ENCODE measurements at places on chromosomes 5 and 9.

- no peak for DNase-seq
Measured at GRCh38 chr5:171306166-171306565, 2.9 kb upstream of the TLX3 start.

- no peak for DNase-seq
Measured at GRCh38 chr5:153088538-153088937, 401.9 kb upstream of the GRIA1 start.

DNA sequence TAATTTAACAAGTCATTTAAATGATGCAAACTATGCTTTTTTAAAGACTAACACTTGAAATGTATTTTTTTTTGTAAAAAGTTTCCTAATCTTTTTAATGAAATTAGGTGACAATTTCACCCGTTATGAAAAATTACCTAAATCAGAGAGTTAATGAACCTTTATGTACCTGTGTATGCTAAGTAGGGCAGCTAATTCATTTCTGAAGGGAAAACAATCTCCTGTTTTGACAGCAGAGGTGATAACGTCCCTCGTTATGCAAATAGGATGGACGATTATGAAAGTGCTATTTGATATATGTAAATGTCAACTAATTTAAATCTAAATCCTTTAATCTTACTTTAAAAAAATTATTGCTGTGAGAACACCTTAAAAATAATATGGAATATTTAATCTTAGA lies 58.8 kb downstream of the MEF2C start:
- no peak for DNase-seq

GRCh38 chr5:127203818-127204217 lies 86.8 kb upstream of the MEGF10 start:
- DNase-seq, result peak; percentile 67

GRCh38 chr9:97856857-97857605 lies 4.0 kb downstream of the FOXE1 start:
- DNase-seq, result no peak

DNA sequence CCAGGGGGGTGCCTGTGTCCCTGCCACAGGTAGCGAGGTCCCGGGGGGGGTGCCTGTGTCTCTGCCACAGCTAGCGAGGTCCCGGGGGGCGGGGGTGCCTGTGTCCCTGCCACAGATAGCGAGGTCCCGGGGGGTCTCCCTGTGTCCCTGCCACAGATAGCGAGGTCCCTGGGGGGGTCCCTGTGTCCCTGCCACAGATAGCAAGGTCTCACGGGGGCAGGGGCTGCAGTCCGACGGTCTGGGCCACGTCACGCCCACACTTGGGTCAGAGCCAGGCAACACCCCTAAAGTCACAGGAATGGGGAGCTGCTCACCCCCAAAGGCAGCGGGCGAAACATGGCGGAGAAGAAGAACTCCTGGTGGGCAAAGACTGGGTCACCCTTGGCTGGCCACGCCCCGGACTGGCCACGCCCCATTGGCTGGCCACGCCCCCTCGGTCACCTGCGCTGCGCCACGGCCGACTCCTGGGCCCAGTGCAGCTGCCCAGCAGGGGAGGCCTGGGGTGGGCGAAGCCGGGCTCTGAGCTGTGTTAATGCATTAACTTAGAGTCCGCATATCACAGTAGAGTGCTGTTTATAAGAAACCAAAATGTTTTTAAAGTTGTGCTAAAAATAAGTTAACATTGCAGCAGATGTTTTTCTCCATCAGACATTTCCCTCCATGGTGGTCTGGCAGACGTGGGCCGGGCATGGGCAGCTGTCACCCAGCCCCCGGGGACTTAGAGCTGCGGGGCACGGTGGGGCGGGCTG lies 7.0 kb downstream of the NOXA1 start:
- DNase-seq, result no peak

GRCh38 chr5:90421136-90421535 lies 11.6 kb upstream of the CETN3 start:
- no peak for DNase-seq

- no peak for DNase-seq
Measured at GRCh38 chr9:71901695-71902597, 9.0 kb downstream of the ABHD17B start.

DNA sequence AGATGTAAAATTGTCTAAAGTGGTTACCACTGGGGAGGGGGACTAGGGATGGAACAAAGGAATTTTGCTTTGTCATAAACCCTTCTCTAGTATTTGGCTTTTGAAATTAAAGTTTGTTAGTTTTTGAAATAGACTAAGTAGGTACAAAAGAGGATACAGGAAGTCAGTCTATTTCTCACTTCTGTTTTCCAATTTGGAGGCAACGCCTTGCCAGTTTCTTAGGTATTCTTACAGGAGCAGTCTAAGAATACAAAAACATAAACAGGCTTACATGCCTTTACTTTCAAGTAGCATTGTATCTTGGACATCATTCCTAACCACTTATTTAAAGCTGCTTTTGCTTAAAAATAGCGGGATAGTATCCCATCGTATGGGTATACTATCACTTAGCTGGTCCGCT lies 34.4 kb downstream of the ALG2 start:
- DNase-seq, result no peak

GRCh38 chr5:101838435-101838834 lies 457.6 kb downstream of the SLCO4C1 start:
- peak; percentile 4 for DNase-seq

DNA sequence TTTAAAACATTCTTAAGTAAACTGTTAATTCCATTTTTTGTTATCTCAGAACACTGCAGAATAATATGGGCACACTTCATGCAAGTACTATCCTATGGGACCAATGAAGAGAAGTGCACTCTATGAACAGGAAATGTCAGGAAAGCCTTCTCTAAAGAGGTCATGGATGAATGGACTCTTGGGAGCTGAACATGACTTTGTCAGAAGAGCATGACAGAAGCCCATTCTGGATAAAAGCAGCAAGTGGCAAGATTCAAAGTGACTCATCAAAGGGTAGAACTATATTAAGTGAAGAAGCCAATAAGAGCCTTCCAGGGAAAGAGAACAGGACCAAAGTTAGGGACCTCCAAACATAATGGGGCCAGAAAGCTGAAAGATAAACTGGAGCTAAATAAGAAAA lies 94.0 kb downstream of the RAPGEF6 start:
- DNase-seq, result no peak

DNA sequence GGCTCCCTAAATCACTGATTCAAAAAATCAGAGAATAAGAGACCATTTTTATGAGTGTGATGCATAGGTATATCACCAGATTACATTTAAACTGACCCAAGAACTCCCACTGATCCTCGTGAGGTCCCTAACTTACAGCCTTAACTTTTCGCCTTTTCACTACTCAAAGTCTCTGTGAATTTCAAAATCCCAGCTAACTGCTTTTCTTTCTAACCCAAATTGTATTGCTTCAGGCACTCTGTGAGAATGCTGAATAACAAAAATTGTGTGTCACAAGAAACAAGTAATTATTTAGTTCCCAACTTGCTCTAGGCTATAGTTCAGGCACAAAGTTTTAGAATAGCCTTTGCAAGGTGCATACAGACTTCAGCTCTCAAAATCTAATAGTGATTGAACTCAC lies 368.6 kb downstream of the CHSY3 start:
- DNase-seq, result no peak

DNA sequence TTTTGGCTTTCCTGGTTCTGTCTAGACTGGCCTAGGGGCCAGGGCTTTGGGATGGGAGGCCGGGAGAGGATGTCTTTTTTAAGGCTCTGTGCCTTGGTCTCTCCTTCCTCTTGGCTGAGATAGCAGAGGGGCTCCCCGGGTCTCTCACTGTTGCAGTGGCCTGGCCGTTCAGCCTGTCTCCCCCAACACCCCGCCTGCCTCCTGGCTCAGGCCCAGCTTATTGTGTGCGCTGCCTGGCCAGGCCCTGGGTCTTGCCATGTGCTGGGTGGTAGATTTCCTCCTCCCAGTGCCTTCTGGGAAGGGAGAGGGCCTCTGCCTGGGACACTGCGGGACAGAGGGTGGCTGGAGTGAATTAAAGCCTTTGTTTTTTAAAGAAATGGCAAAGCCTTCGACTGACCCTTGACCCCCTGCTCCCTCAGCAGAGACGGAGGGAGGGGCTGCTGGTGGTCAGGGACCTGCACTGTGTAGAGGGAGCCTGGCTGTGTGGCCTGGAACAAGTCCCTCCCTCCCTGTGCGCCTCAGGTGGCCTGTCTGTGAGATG lies 11.1 kb downstream of the FPGS start:
- DNase-seq, result no peak

- no peak for DNase-seq
Measured at GRCh38 chr5:133934822-133935666, 33.4 kb downstream of the C5orf15 start.

DNA sequence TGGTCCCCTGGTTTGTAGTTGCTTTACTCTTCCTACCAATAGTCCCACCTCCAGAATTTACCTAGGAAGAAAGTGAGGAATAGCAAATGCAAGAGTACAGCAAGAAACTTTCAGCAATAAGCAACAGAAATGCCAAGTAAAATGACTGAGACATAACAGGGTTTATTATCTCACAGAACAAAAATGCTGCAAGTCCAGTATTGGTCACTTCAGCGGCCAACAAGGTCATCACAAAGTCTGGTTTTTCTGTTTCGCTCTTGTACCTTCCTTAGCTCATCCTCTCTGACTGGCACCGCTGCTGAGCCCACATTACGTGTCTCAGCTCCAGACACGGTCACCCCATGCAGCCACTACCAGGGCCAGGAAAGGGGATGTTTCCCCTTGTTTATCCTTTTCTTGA lies 82.7 kb downstream of the RFK start:
- no peak for DNase-seq

DNA sequence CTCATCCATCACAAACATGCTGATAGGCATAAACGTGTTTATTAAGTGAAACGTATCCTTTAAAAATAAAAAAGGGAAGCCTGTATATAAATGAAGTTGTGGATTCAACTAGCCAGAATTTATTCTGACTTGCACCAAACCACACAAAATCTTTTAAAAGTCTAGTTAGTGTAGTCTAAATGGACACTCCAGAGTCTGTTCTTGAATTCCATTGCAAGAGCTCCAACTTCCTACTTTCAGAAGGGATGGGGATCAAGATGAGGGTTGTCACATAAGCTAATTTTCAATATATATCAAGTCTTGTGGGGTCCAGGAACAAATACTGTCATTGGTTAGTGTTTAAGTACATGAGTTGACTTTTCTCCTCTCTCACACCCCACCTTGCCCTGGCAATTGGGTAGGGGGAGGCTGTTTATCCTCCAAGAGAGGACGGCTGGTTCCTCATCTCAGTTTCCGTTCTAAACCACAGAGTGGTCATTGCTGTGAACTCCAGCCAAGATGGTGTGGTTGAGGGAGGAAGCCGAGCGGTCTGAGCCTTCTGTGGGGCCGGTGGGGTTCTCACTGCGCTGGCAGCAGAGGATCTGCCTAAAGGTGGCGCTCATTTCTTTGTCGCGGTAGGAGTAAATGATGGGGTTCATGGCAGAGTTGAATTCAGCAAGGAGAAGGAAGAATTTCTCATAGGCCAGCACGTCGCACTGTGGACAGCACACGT lies 163.2 kb downstream of the LPAR1 start:
- no peak for DNase-seq

DNA sequence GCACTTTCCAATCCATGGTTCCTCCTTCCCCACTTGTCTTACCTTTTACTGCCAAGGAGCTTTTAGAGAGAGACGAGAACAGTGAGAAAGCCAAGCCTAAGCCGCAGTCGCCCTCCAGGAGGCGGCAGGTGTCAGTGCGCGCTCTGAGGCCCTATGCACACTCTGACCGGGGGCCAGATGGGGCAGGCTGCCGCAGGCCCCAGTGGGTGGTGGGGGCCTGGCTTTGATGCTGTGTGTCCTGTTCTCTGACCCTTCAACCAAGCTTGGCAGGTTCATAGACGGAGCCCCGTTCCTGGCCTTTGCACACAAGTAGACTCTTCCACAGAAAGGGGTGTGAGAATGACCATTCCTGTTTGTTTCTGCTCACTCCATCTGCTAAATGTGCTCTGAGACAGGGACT lies 77.3 kb downstream of the WNK2 start:
- DNase-seq, result no peak

DNA sequence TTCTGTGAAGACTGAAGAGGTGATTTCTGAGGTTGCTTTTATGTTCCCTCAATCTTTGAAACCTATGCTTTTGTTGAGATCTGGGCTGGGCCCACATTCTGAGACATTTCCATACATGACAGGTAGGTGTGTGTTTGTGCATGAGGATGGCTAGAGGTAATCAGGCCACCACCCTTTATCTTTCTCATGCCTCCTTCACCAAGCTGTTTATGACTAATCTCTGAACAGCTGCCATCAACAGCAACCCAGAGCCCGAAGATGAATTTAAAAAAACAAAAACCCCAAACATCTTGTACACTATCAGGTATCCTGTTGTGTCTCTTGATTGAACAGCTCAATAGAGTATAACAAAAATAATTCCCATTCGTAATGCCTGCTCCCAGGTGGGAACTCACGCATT lies 12.6 kb upstream of the C5orf46 start:
- DNase-seq, result no peak

DNA sequence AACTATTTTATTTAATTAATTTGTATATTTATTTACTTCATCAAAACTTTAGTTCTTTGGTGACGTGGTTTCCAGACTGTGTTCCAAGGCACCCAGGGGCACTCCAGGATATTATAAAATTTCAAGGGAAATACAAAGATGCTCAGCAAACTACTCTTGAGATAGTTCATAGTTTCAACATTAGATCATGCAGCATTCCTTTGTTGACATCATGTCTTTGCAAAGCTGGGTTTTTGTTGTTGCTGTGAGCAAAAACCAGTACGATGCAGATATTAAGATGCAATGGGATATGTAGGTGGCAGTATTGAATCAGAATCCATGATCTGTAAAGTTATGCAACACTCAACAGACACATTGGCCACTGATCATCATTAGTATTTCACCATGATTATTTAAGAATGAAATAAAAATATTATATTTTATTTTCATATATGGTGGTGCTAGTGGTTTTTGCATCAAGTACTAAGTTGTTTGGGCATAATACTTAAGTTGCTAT lies 219.7 kb downstream of the ADCY2 start:
- no peak for DNase-seq

- no peak for DNase-seq
Measured at GRCh38 chr9:26956860-26957233, 635 bp downstream of the IFT74 start.

DNA sequence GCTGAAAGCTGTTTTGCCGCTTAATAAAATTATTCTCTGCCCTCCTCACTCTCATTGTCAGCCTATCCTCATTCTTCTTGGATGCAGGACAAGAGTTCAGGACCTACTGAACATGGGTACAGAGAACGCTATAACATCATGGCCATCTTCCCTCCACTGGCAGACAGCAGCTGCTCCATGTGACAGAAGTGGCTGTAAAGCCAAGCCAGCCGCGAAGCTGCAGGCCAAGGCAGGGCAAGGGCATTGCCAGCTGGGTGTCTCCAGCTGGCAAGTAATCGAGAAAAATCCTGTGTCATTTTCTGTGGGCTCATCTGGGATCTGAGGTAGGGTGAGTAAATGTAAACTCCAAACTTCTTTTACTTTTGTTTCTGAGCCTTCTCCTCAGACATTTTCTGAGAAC lies 84.8 kb downstream of the SLC25A46 start:
- DNase-seq, result no peak

- DNase-seq, result no peak
Measured at GRCh38 chr9:124671861-124672260, 99.2 kb downstream of the NR6A1 start.

- no peak for DNase-seq
Measured at GRCh38 chr9:69028754-69029153, 6.8 kb upstream of the FXN start.
